ENCODE measurements at places on chromosomes 11 and 22.

GRCh38 chr11:121590772-121591404 lies 138.1 kb upstream of the SORL1-AS1 start:
- no peak for DNase-seq

GRCh38 chr11:78825591-78826020 lies 250.9 kb upstream of the NARS2 start:
- no peak for DNase-seq

DNA sequence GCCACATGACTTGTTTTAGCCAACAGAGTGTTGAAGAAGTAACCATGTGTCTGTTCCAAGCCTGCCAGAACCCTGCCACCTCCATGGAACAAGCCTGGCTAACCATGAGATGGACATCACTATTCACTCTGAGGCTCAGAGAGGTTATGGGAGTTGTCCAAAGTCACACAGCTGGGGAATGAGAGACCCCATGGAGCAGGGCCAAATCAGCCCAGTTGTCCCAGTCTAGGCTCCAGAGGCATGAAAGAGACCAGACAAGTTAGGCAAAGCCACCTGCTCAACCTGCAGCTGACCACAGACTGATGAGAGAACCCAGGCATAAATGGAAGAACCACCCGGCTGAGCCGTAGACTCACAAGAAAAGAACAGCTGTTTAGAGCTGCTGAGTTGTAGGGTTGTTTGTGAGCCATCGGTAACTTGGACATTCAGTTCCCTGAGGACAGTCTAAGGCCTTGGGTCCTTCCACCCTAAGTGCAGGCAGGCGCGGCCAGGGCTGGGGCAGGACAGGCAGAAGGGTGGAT lies 74.7 kb upstream of the PHF21B start:
- DNase-seq: no peak

- no peak for DNase-seq
Measured at GRCh38 chr22:28874811-28875320, 8.5 kb upstream of the ZNRF3 start.

GRCh38 chr11:130551388-130551787 lies 102.9 kb downstream of the ADAMTS15 start:
- DNase-seq: no peak

DNA sequence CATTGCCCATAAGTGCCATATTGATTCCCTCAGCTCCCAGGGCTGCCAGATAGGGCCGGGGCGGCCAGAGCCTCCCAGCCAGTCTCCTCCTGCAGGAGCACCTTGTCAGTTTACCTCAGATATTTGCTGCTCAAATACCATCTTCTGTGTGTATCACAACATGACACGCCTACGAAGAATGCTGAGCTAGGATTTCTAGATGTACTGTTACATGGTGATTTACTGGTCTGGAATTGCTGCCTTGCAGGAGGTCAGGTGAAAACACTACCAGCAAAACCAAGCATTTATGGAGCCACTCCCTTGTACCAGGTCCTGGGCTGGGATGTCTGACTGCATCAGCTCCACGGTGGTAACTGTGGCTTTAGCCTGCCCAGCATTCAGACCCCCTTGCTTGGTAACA lies 11.8 kb downstream of the MICAL3 start:
- DNase-seq: no peak

DNA sequence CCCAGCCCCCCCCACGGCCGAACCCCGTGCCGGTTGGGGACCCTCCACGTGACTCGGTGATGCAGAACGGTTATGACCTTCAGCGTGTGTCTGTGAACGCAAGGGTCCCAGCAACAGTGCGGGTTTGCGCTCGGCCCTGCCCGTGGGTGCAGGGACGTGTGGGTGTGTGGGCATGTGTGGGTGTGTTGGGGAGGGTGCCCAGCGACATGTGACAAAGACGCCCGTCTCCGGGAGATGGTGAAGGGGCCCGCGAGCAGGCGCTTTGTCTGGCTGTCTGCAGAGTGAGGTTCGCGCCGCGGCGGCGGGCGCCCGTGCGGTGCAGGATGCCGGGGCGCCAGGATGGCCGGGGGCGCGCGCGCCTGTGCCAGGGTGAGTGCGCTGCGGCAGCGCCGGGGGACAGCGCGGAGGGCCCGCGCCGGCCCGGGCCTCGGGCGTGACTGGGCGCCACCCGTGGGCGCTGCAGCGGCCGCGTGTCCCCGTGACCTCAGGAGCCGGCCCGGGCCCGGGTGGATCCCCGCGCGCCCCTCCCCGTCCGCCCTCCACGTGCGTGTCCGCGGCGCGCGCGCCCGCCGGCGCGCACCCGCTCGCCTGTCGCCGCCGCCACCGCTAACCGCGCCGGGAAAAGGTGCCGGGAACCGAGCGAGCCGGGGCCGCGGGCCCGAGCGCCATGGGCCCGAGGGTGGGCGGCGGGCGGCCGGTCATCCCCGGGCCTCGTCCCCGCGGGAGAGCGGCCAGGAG lies at the start of gene LRFN4:
Gene LRFN4, plus strand, starts transcription at position 569 of the 738 bp plus-strand sequence. CDS start 681 bp downstream, outside the sequence.
- DNase-seq: no peak

DNA sequence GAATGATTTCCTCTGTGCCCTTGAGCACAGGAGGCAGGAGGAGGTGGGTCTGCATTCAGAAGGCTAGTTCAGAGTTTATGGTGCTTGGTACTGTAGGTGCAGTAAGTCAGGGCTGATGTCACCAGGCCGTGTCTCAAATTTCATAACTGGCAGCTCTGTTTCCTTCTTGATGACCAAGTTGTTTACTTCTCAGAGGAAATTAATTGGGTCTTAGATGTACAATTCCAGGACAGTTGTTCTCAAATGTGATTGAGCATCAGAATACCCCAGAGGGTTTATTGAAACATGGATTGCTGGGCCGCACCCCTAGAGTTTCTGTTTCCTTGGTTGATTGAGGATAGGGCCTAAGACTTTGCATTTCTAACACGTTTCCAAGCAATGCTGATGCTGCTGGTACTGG lies 6.2 kb downstream of the AMOTL1 start:
- no peak for DNase-seq

DNA sequence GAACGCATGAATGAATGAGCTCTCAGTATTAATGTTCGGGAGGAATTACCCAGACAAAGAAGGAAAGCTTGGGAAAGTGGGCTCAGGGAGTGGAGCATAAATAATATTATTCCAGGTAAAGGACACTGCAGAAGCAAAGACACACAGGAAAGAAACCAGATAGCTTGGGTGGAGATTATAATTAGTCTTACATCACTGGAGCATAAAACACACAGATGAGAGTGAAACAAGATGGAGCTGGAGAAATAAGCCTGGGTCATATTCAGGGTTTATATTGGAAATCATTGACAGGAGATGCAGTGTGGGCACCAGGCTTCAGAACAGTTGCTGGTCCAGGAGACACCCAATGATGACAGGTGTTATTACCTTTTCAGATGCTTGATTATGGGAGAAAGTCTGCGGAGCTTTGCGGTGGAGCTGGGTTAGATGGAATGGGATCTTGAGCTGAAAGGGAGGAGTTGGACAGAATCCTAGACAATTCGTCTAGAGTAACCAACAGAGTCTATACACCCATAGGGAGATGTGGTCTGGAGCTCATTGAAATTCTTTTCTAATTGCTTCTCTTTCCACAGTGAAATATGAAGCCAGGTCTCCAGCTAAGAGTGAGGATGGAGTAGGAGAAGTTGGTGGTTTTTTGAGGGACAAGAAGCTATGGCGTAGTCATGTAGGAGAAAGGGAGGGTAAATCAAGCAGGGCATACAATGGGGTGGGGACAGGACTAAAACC lies 227.2 kb downstream of the FAM76B start:
- no peak for DNase-seq

DNA sequence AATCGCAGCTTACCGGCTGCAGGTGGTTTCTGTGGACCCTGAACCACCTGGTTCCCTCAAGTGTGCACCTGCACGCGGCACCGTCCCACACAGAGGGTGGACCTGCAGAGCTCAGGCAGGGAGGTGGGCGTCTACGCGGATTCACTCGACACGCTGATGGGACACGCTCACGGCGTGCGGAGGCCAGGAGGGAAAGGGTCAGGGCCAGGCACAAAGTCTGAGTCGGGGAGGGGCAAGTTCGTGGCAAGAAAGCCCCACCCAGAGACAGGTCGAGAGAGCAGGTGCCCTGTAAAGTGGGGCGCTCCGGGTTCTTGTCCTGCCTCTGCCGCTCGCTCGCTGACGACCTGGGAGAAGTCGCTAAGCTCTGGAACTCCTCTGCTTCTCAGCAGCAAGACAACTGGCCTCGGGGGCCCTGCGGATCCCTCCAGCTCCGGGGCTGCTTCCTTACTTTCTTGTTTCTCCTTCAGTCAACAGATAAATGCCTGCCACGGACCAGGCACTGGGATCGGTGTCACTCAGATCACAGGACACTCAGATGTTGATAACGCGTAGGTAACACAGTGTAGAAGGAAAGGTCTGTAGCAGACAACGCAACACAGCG lies 72.4 kb upstream of the NUP50 start:
- no peak for DNase-seq

DNA sequence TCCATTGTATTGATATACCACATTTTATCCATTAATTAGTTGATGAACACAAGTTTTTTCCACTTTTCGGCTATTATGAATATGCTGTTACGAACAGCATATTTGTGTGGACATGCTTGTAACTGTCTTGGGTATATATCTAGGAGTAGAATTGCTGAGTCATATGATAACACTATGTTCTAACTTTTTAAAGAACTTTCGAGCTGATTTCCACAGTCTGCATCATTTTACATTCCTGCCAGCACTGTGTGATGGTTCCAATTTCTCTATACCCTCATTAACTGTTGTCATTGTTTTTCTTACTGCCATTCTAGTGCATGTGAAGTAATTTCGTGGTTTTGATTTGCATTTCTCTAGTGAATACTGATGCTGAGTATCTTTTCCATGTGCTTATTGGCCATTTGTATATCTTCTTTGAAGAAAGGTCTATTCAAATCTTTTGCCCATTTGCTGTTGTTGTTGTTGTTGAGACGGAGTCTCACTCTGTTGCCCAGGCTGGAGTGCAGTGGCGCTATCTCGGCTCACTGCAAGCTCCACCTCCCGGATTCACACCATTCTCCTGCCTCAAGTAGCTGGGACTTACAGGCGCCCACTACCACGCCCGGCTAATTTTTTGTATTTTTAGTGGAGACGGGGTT lies 7.4 kb upstream of the RCE1 start:
- DNase-seq: no peak

GRCh38 chr11:20599221-20600019 lies at the start of gene SLC6A5:
SLC6A5 (plus strand) TSS chr11:20599608; CDS start chr11:20599673, 65 bp downstream.
- DNase-seq: no peak

GRCh38 chr11:116842909-116843308 lies 5.5 kb upstream of the APOA1 start:
- no peak for DNase-seq

GRCh38 chr22:40009951-40010671 lies 15.4 kb downstream of the FAM83F start:
- DNase-seq: no peak

DNA sequence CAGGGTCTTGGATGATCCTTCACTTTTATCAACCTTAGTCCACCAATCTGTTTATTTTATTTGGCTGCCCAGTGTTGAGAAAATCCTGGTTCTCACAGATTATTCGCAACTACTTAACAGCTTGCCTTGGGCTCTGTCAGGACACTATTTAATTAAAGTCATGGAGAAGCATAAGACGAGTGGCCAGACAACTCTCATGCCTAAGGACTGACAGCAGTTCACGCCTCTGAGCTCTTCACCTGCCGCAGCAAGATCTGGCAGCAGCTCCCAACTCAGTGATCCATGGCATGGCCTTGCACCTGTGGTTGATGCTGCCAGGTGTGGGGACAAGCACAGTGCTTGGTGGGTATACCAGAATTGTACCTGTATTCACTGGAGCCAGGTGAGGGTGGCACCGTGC lies 37.8 kb downstream of the HIRA start:
- DNase-seq: no peak

GRCh38 chr22:50699001-50699755 lies 26.6 kb downstream of the SHANK3 start:
- no peak for DNase-seq

GRCh38 chr11:71089571-71089970 lies 162.8 kb downstream of the SHANK2 start:
- DNase-seq: no peak

DNA sequence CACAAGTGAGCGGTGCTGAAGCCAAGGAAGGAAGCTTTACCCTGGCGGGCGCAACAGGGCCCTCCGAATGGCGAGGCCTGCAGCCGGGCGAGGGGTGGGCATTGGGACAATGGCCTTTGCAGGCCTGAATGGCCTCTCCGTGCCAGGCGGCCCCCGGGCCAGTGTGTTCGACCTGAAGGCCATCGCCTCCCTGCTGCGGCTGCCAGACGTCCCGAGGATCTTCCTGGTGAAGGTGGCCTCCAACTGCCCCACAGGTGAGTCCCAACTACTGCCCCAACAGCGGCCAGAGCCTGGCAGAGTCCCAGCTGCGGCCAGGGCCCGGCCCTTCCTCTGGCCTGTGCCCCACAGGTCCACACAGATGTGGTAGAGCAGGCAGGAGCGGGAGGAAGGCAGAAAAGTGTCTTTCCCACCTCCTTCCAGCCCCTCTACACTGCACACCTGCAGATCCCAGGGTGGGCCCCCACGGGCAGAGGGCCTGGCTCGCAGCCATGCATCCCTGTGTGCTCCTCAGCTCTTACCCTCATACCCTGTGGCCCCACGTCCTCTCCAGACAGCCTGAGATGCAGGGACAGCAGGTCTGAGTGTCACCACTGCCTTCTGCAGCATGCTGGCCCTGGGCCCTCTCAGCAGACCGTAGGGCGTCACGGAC lies 11.3 kb downstream of the PHLDA2 start:
- no peak for DNase-seq

DNA sequence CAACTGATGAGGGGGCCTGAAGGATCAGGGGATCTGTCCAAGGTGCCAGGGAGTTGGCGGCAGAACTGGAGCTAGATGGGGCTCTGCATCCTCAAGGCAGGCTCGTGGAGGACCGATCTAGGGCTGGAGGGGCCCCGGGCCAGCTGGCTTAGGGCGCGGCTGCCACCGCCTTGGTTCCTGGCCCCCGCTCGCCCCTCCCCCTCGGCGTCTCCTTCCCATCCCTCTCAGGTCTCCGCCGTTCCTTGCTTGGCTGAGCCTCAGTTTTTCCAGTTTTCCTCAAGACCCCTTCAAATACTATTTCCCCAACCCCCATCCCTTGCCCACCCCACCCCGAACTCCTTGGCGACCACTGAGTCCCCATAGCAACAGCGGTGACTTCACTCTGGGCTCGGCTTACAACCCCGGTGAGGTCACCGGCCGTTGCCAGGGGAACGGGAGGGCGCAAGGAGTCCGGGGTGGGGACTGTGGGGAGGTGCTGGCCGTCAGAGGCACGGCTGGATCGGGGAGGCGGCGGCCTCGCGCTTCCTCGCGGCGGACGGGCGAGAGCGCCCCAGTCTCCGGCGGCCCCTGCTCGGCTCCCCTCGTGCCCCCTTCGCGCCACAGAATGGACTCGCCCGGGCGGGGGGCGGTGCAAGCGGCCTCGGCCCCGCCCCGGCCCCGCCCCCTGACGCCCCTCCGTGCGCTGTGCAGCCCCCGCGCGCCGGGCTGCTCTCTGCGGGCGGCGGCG lies 7.5 kb downstream of the FREY1 start:
- no peak for DNase-seq

- DNase-seq: no peak
Measured at GRCh38 chr11:116718955-116719501, 53.8 kb downstream of the BUD13 start.

GRCh38 chr11:96567176-96567575 lies 177.4 kb downstream of the JRKL start:
- no peak for DNase-seq

- DNase-seq: no peak
Measured at GRCh38 chr11:130721736-130722135, 194.5 kb downstream of the SNX19 start.

GRCh38 chr11:70607561-70607960 lies 209.2 kb downstream of the CTTN start:
- DNase-seq: no peak

- no peak for DNase-seq
Measured at GRCh38 chr11:2797741-2798361, 87.7 kb downstream of the CDKN1C start.
